ENCODE measurements at places on chromosomes 16 and 17.
A peak's percentile ranks its signal among the peaks of the same experiment; 100 is the strongest.

DNA sequence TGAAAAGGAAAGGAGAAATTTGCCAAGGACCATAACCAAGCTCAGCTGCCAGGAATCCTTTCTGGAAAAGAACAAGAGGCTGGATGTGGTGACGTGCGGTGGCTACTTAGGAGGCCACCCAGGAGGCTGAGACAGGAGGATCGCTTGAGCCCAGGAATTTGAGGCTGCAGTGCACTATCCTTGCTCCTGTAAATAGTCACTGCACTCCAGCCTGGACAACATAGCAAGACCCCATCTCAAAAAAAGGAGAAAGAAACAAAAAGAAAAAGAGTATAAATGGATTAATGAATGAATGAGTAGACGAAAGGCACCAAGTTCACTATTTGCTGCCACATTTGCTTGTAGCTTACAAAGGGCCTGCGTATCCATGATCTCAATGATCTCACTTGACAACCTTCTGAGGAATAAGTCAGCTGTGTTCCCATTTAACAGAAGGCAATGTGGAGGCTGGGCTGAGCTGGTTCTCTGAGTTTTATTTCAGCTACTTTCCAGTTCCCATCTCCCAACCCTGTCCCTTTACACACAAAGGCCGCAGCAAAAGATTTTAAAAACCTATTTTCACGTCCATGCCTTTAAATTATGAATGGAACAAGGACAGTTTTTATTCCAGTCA is 29.8 kb downstream of the ARSG start:
- no peak for DNase-seq

- DNase-seq = no peak
These were observed 9.2 kb downstream of the AXIN2 start for GRCh38 chr17:65552214-65552613.

DNA sequence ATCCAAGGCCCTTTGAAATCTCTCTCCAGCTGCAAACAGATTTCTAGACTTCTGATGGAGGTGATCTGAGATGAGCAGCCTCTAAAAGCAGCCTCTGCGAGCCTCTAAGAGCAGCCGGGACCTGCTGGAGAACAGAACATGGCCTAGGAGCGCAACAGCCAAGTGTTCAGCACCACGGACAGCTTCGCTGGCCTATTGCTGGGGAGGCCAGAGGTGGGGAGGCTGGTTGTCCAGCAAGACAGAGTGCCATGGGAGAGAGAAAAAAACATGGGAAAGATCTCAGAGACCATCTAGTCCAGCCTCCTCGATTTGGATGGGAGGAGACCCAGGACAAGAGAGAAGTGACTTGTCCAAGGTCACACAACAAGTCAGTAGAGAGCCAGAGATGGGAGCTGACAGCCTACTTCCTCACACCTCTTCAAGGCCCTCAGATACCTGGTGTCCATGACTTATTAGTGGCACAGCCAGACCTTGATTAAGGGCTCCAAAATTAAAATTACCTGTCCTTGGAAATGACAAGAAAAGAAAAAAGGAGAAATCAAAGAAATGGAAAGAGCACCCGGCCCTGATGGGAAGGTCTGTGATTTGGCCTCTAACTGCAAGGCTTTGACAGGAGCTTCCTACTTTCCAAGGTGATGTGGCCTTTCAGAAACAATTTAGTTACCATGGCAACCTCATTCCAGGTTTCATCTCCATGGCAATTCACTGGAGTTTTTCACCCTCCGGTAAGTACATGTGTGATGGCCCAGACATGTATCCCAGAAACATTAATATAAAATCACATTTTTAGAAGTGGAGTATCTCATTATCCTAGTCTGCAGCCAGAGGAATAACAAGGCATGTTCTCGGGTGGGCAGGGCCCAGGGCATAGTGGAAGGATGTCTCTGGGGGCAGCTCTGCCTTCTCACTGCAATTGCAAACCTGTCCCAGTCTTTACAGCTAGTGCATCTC is 14.5 kb downstream of the RPRML start:
- no peak for DNase-seq

GRCh38 chr16:29790949-29791844 is 646 bp downstream of the KIF22 start:
- no peak for DNase-seq

DNA sequence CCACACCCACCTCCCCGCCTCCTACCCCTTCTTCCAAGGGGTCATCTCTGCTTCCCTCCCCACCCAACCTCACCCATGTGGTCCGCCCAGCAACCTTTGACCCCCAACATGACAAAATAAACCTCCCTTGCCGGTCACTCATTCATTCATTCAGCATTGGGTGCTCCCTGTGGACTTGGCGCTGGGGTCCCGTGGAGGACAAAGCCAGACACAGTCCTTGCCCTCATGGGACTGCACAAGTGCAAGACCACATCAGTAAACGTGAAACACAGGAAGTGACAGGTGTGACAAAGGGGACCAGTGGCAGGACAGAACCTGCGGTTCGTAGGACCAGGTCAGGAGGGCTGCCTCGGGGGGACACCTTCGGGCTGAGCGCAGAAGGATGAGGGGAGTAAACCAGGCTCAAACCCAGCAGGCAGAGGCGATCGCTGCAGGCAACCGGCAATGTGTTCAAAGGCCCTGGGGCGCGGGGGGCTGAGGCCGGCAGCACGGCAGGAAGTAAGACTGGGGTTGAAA is 185.4 kb downstream of the SEC14L1 start:
- no peak for DNase-seq

GRCh38 chr16:79587897-79588296 is 12.6 kb downstream of the MAF start:
- no peak for DNase-seq

GRCh38 chr17:48711128-48711527 is 11.2 kb downstream of the PRAC1 start:
- no peak for DNase-seq

- no peak for DNase-seq
These were observed 881 bp upstream of the LLGL1 start for GRCh38 chr17:18224387-18225120.

- no peak for DNase-seq
These were observed 226.2 kb downstream of the NTN1 start for GRCh38 chr17:9247401-9247938.

- DNase-seq = no peak
These were observed 7.9 kb downstream of the SMCR8 start for GRCh38 chr17:18323007-18323406.

- no peak for DNase-seq
These were observed 36.2 kb downstream of the ZNF750 start for GRCh38 chr17:82803606-82804005.

DNA sequence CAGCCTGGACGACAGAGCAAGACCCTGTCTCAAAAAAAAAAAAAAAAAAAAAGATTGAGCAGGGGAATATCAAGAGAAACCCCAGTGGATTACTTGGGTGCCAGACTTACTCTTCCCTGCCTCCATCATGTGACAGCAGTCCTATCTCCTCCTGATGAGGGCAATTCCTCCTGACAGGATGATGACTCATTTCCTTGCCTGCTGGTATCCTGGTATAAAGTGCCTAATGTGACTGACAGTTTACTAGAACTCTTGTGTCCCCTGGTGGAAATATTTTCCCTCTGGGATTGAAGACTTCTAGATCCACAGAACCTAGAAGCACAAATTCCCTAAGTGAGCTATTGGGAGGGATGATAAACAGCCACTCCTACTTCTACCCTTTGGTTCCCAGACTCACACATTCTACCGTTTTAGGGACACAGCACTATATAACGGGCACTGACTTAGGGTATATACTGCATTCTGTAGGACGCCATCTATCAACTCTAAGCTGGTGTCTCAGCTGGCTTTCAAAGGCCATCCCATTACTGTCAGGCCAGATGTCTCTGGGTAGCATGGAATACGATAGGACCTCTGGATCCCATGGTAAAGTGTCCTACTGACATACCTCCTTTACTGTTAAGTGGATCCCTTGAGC is 114.6 kb upstream of the MED13 start:
- DNase-seq = peak; percentile 31

DNA sequence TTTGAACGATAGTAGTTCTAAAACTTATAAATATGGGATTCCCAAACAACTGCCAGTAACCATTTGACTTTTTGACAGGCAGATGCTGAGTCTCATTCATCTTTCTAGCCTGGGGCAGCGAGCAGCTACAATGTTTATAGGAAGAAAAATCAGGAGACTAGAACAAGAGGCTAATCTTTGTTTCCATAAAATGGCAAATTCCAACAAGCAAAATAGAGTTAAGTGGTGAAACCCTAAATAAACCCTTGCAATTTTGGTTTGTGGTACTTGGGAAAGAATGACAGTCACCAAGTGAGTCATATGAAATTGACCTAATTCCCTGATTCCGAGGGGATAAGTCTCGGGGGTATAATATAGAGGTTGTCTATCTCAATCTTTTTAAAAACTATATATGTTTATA is 27.3 kb upstream of the HS3ST2 start:
- no peak for DNase-seq

- no peak for DNase-seq
These were observed 10.2 kb upstream of the SEC14L5 start for GRCh38 chr16:4947722-4948503.

- no peak for DNase-seq
These were observed 24.9 kb downstream of the LITAFD start for GRCh38 chr16:8907096-8907495.

DNA sequence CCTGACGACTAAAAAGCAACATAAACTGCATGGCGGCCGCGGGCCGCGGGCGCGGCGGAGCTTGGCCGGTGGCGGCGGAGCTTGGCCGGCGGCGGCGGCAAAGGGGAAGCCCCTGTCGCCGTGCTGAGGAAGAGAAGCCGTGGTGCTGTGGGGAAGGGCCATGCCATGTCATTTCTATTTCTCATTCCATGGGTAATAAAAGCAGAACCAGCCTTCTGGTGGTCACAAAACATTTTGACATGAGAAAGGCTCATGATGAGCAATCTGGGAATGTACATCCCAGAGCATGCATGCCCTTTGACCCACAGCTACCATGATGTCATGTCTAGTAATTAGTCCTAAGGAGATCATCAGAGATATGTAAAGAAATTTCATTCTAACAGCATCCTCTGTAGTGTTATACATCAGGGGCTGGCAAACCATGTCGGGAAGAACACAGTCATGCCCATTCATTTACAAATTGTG is 23.9 kb upstream of the HEATR6 start:
- no peak for DNase-seq

DNA sequence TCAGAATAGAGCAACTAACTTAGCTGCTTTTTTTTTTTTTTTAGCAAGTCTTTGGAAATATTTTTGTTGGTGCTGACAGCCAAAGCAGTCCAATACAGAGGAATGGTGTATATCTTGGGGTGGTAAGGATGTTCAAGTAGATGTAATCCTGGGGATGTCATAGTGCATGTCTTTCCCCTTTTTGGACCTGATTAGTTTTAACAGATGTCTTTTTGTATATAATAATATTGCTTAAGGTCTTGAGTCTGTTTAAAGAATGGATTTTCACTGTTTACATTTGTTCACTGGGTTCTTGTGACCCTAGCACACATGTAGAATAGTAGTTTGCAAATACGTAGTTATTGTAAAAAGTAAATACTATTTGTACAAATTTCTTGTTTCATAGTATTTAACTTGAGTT is 7.9 kb downstream of the TAF15 start:
- no peak for DNase-seq

DNA sequence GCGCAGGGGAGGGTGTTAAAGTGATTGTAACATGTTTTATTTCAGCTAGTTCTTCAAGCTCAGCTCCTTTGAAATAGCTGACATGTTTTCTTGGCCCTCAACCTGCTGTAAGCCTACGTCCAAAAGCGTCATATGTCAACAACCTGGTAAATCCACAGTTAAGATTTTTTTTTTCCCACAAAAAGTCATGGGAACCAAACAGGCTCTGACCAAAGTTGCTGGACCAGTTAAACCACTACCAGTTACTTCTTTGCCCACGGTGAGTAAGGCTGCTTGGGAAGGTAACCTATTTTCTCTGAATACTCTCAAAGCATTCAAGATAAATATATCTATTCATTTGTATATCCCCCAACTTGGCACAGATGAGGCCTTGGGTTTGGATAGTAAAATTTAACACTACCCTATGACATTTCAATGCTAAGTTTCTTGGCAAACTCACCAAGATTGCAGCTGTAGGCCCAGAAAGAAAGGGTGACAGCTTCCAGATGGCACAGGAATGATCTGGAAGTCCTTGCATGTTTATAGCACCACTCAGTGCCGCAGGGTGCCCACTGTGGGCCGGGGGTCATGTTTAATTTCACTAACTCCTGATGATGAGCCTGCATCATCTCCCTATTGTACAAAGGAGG is 166.2 kb downstream of the XYLT1 start:
- DNase-seq = no peak

- no peak for DNase-seq
These were observed 11.6 kb upstream of the DEF8 start for GRCh38 chr16:89936981-89937380.

GRCh38 chr17:45016823-45017222 is 34.6 kb downstream of the DCAKD start:
- no peak for DNase-seq

DNA sequence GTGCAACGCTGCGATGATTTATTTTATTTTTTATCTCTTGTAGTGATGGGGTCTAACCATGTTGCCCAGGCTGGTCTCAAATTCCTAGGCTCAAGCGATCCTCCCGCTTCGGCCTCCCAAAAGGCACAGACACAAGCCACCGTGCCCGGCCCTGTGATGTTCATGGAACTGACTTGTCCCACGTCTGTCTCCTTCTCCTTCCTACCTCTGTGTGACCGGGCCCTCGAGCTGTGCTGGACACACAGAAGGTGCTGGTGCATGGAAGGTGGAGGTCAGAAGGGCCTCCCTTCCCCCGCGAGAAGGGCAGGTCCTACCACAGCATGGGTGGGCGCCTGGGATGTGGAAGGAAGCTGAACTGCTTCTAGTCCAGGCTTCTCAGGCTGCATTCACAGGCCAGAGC is 88.0 kb downstream of the SEC14L1 start:
- no peak for DNase-seq

GRCh38 chr17:76276461-76277299 is 11.5 kb downstream of the UBALD2 start:
- DNase-seq = peak; percentile 16

DNA sequence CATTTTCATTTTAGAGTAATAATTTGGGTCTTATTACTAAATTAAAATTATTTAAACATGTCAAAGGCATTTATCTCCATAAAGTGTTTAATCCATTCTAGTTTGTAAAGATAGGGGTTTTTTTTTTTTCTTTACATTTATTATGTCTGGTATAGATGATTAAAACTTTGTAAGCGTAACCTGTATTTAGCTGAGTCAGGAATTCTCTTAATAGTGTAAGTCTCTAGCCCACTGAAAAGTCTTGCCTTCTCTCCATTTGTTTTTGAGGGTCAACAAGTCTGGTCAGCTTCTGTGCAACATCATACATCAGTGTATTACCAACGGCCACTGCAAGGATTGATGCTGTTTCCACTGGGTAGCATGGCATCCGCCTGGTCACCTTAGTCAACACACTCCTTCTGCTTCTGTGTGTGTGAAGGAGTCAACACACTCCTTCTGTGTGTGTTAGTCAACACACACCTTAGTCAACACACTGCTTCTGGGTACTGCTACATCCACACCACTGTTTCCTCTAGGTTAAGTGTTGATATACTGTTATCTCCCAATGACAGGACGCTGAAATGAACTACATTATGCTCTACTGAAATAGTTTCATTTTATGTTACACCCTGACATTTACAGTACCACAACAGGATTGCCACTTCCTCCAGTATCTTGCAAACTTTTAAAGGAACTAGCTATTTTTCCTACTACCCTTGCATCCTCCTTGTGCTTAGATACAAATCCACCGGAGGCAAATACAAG is 37.3 kb upstream of the VWA3A start:
- DNase-seq = no peak

GRCh38 chr17:63573634-63574033 is 23.4 kb downstream of the DCAF7 start:
- no peak for DNase-seq

- DNase-seq = no peak
These were observed 4.6 kb downstream of the IL21R start for GRCh38 chr16:27406511-27407128.
